Fibroblast of skin of right biceps (primary cell): ENCODE measurements at places on chromosomes 5 and 9.

GRCh38 chr5:134462047-134462575 lies 50.4 kb upstream of the CDKN2AIPNL start:
- DNase-seq = no peak

GRCh38 chr5:133869519-133870335 lies 98.7 kb downstream of the C5orf15 start:
- DNase-seq = no peak

GRCh38 chr5:6752782-6753181 lies 39.5 kb downstream of the TENT4A start:
- DNase-seq = no peak

DNA sequence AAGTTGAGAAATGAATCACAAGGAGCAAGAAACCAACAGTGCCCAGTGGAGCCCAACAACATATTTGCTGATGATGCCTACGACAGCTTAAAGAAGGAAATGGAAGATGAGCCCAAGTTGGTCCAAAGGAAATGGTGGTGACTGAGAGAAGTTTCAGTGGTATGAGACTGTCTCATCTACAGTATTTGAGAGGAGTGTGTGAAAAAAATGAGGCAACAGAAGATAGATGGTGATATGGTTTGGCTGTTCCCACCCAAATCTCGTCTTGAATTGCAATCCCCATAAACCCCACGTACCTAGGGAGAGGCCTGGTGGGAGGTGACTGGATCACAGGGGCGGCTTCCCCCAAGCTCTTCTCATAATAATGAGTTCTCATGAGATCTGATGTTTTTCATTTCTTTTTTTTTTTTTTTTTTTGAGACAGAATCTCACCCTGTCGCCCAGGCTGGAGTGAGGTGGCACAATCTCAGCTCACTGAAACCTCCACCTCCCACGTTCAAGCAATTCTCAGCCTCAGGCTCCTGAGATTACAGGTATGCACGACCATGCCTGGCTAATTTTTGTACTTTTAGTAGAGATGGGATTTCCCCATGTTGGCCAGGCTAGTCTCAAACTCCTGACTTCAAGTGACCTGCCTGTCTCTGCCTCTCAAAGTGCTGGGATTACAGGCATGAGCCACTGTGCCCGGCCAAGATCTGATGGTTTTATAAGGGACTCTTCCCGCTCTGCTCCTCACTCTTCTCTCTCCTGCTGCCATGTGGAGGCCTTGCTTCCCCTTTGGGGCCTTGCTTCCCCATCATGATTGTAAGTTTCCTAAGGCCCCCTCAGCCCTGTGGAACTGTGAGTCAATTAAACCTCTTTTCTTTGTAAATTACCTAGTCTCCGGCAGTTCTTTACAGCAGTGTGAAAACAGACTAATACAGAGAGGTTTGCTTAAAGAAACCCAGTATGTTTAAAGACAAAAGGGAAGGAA lies 30.2 kb downstream of the EFCAB9 start:
- no peak for DNase-seq

DNA sequence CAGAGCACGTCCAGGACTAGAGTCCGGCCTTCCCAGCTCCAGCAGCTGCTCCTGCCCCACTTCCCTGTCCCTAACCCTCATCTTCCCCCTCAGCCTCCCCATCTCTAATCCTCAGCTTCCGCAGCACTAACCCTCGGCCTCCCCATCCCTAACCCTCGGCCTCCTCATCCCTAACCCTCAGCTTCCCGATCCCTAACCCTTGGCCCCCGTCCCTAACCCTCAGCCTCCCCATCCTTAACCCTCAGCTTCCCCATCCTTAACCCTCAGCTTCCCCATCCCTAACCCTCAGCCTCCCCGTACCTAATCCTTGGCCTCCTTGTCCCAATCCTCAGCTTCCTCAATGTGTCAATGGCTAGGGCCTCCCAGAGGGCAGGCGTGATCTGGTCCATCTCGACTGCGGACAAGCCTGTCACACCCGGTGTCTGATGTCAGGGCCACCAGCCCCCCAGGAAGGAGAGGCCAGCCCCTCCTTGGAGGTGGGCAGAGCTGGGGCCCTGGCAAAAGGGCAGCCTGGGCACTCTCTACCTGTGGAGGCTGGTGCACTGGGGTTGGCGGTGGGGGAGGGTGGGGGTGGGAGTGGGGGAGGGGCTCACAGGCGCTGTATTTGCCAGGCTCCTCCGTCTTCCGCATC lies 1.4 kb downstream of the OBP2B start:
- no peak for DNase-seq

DNA sequence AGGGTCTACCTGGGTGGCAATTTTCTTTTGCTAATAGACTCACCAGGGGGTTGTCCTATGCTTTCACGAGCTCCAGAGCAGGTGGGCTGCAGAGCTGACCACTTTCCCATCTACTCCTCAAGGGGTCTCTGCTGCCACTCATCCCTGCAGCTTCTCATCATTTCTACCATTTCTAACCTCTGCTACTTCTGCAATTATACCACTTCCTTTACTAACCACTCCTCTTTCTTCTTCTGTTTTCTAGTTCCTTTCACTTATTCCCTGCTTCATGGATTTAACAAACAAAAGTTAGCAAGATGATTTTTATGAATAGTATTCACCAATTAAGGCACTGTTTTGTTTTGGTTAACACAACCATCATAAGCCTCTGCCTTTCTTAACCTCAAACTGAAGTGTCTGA lies 34.5 kb upstream of the NIPBL start:
- no peak for DNase-seq

DNA sequence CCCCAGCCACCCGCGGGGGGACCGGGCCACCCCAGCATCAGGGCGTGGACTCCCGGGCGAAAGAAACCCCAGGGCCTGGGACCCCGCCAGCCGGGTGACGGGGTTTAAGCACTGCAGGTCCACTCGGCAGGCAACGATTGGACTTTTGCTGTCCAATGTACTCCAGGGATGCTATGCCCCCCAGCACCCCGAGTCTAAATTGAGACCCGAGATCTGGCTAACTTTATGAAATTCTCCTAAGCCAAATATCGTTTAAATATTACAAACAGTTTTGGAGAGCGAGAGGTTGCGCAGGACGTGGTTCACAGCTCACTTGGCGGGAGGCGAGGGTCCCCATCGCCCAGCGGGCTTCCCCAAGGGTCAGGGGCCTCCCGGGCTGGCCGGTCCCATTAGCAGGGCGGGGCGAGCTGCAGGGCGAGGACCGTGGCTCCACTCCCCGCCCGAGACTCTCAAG lies 384 bp upstream of the MRPS2 start:
- no peak for DNase-seq

- DNase-seq = no peak
These were observed 212.6 kb upstream of the MSX2 start for GRCh38 chr5:174511714-174512253.

GRCh38 chr9:35156781-35157180 lies 5.0 kb upstream of the UNC13B start:
- DNase-seq = no peak

DNA sequence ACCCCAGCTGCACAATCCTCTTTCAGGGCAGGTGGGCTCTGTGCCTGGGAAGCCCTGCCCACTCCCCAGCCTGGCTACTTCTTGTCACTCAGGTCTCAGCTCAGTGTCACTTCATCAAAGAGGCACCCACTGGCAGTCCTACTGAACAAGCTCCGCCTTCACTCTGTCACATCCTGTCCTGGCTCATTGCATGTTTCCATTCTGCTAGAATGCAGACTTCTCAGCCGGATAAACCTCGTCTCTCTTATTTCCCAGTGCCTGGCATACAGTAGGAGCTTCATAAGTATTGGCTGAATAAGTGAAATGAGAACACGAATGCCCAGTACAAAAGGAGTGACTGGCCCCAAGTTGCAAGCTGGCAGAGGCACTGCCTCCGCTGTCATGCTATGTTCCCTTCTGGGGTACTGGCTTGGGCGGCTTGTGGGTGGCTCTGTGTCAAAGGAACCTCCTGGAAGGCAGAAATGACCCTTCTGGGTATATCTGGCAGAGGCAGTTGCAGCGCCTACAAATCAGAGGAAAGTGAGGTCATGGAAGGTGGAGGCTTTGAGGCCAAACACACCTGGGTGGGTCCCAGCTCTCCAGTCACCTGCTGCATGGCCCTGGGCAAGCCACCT lies 98.3 kb upstream of the PHYKPL start:
- DNase-seq = peak; percentile 7

DNA sequence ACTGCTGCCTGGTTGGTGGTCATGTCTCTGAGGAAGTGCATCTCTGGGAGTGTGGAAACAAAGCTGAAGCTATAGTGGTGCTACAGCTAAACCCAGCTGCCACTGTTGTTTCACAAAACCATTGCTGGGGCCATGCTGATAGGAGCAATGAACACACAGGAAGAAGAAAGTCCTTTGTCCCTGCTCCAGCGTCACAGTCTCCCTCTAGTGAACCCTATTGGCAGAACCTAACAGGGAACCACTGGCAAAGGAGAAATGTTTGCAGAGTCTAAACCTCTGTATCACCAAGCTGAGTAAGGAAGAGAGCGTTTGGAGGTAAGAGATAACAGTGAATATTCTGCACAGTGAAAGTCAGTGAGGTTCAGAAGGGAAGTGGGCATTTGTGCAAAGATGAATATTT lies 244.0 kb downstream of the YTHDC2 start:
- no peak for DNase-seq

GRCh38 chr5:147972076-147972840 lies 65.9 kb upstream of the C5orf46 start:
- no peak for DNase-seq

- DNase-seq = no peak
These were observed 242.4 kb downstream of the EFNA5 start for GRCh38 chr5:107428303-107428813.

GRCh38 chr9:13163287-13163686 lies 116.2 kb downstream of the MPDZ start:
- DNase-seq = no peak
